ENCODE measurements at places on chromosomes 1 and 21.

- no peak for DNase-seq
Observed at GRCh38 chr1:42370876-42371549, 9.6 kb upstream of the RIMKLA start.

- no peak for DNase-seq
Observed at GRCh38 chr1:51621841-51622454, 5.1 kb downstream of the OSBPL9 start.

- no peak for DNase-seq
Observed at GRCh38 chr21:40333731-40334130, 466.5 kb downstream of the PCP4 start.

DNA sequence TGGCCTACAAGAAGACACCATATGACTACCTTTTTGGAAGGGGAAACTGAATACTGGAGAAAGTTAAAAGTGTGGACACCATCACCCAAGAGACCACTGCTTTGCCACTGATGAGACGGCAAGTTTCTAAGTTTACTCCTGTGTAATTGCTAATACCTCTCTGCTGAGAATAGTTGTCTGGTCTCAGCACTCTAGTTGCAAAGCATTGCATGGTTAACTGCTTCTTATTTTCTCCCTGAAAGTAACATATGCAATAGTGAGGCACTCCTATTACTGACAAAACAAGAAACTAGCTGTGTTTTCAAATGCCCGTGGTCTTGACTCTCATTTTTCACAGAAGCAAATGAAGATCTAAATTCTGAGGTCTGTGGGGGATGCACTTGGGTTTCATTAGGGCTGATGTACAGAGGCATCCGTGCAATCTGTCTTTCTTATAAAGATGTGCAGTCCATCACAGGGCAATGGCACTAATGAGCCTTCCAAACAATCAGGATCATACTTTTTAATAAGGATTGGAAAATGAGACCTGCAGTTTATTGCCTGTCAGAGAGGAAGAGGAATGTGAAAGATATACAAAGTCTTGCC is 62.9 kb downstream of the IFI44 start:
- DNase-seq = no peak

GRCh38 chr1:209601809-209602657 is 18.5 kb downstream of the CAMK1G start:
- DNase-seq = no peak

Data from NCI-H748 treated with DMSO at 0.1 percent for 48 hours (cell line).